Stimulated activated CD4-positive, alpha-beta T cell treated with anti-CD3 and anti-CD28 coated beads, TNF-alpha, amount 100 ng/mL, for 4 hours (primary cell): ENCODE measurements at places on chromosomes 12 and 14.

GRCh38 chr14:100406505-100407131 is 83.5 kb downstream of the SLC25A47 start:
- no peak for DNase-seq

DNA sequence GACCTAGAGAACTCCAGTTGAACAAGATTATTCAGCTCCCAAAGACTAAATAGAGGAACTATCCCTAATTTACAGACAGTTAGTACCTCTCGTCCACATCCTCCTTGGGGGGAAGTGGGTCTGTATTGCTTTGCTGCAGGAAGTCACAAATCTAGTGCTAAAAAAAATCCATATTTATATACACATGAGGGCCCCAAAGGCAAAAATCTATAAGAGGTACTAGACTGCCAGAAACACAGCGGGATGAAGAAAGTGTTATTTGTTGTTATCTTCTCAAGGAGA is 190.1 kb downstream of the TTC8 start:
- no peak for DNase-seq

- DNase-seq, result no peak
These were observed 7.1 kb downstream of the RAPGEF3 start for GRCh38 chr12:47751561-47751960.

DNA sequence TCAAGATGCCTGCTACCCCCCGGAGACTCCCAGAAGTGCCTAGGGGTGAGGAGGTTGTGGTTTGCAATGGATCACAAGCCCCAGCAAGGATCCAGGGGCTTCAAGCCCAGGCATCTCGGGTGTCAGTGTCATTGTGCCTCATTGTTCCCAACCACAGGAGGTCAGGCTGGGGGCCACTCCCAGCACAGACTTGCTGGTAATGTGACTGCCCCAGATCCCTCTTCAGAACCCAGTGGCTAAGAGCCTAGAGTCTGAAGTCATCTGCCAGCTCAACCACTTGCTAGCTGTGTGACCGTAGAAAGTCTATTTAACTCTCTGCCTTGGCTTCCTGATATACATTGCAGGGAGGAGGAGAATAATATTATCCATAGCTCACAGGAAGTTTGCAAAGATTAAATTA is 7.7 kb upstream of the ASB2 start:
- DNase-seq, result no peak

DNA sequence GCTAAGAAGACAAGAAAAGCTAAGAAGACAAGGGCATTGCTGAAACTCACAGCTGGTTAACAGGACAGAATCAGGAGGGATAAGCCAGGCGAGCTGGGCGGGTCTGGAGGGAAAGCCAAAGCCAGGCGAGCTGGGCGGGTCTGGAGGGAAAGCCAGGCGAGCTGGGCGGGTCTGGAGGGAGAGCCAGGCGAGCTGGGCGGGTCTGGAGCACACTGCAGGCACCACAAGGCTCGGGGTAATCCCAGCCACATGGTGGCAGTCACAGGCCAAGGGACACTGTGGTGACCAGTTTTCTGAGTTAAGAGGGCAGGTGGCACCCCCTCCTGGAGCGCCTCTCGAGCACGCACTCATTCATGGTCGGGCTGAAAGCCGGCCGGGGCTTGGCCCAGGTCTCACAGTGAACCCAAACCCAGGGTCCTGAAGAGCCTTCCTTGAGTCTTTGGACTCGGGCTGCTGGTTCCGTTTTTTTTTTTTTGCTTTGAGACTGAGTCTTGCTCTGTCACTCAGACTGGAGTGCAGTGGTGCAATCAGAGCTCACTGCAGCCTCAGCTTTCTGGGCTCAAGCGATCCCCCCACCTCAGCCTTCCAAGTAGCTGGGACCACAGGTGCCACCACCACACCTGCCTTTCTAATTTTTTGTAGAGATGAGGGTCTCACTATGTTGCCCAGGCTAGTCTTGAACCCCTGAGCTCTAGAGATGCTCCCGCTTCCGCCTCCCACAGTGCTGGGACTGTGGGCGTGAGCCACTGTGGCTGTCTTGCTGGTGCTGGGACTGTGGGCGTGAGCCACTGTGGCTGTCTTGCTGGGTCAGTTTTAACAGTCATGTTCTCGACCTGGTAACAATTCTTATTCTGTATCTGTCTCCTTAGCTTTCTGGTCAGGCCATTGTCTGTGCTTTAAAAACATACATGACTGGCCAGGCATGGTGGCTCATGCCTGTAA is 40.2 kb downstream of the HSP90AA1 start:
- DNase-seq, result no peak

GRCh38 chr12:91986084-91986483 is 159.6 kb downstream of the BTG1 start:
- DNase-seq, result no peak

DNA sequence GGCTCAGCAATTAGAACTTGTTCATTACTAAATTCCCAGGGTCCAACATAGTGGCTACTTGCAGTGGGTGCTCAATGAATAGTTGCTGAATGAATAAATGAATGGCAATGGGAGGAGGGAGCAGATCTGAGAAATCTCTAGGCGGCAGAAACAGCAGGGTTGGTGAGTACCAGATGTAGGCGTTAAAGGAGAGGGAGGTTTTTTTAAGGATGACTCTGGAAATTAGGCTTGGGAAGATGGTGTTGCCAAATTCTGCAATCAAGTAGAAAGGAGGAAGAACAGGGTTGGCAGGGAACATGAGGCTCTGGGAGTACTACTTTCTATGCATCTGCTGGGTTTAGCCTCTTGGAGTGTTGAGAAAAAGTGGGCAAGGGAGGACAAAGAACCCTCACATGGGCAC is 207.1 kb downstream of the APAF1 start:
- no peak for DNase-seq

GRCh38 chr12:127583041-127583440 is 683.9 kb upstream of the TMEM132C start:
- DNase-seq, result no peak

DNA sequence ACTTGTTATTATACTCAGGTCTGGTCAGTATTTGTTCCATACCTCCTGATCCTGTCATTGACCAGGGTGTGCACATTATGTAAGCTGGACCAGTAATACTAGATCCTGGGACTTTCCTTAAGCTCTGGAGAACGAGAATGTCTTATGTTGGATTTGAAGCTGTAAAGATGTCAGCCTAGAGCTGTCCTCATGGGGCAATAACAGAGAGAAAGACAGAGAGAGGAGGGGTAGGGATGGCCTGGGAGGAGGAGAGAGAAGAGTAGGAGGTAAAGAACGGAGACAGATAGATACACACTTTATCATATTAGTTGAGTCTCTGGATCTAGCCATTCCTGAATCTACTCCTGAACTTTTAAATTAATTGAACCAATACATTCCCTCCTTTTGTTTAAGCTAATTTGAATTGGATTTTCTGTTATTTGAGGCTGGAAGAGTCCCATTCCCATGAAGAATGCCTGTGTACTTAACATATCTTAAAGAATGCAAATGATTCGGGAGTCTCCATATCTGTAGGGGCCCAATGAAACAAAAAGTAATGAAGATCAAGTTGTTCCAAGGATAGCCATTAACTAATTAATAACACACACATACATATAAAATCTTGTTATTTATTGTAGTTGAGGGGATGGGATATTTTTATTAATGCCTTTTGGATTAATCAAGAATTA is 55.9 kb downstream of the PLEKHA5 start:
- DNase-seq, result no peak

DNA sequence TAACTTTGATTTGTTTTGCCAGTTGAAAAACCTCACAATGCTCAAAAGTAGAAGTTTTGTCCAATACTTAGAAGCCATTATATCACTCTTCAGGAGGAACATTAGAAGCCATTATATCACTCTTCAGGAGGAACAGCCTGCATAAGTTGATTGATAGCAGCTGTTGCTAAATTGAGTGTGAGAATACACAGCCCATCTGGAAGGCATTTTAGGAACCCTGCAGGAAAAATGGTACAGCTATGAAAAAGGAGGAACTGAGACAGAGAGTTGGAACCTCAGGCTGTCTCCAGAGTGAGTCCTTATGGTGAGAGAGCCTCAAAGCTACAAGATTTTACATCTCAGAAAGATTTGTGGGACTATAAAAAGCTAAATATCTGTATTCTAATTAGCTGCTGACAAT is 207.0 kb downstream of the MYRFL start:
- no peak for DNase-seq

DNA sequence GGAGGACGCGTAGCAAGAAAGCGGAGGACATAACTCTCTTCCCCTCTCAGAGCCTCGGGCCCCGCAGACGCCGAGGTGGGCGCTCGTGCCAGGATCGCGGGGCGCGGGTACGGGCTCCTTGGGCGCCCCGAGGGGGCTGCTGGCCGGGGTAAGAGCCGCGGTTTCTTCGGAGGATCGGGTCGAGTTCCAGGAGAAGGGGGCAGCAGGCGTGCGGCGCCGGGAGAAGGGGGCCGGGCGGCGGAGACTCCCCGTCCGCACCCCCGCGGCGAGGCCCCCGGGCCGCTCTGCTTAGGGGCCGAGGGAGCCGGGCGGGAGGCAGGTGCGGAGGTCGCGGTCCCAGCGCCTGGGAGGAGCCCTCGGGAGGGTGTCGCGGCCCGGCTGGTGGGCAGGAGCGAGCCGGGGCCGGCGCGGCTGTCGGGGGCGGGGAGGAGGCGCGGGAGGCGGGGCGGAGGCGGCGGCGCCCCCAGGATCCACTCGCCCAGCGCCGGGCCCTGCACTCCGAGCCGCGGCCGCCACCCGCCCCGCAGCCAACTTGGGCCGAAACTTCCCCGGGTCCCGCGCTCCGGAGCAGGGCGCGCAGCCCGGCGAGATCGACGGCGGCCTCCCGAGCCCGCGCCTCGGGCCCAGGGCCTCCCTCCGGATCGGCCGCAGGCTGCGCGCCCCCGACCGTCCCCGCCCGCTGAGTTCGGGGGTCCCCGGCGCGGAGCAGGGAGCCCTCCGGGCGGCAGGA is 64.4 kb downstream of the FBXL14 start:
- no peak for DNase-seq

DNA sequence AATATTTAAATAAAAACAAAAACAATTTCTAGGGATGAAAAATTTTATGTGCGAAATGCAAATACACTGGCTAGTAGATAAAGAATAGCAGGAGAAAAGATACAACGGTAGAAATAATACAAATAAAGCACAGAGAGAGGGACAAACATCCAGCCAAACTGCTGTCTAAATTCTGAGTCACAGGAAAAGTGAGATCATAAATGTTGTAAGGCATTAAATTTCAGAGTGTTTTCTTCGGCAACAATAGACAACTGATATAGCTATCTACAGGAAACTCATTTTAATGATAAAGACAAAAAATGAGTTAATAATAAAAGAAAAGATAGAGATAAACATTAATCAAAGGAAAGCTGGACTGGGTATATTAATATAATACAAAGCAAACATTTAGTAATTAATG is 122.2 kb downstream of the NTS start:
- DNase-seq, result no peak

- no peak for DNase-seq
These were observed 2.2 kb upstream of the DUSP16 start for GRCh38 chr12:12564911-12565310.
